BJ (cell line): ENCODE measurements at places on chromosomes 1 and 21. TPM values are rescaled to one million over a fixed set of nuclear protein-coding genes. Genes with fewer than 3 reads are reported as not detected.

The C1orf185 gene
- polyA plus RNA-seq: not detected in 2 replicates

The CD1E gene
- not detected in 2 replicates for polyA plus RNA-seq

The IFI44L gene
- polyA plus RNA-seq: 0.28 and 1.1 TPM in 2 replicates

The CYP4Z1 gene
- polyA plus RNA-seq: not detected in 2 replicates

The YY1AP1 gene
- 57.7 and 57.9 TPM in 2 replicates for polyA plus RNA-seq

The PRMT2 gene
- 168 and 241 TPM in 2 replicates for polyA plus RNA-seq
